ENCODE measurements at places on chromosomes 13 and 19. TPM values are rescaled to one million over a fixed set of nuclear protein-coding genes. Genes with fewer than 3 reads are reported as not detected.

Gene CRLF1
- total RNA-seq: 7.9 TPM

Gene CLDND2
- total RNA-seq: 1.1 TPM

Gene RUBCNL
- total RNA-seq: 0.44 TPM

Gene ZSCAN5B
- total RNA-seq: not detected

GRCh38 chr13:19955873-19956559 is 2.5 kb upstream of the ZMYM2 start:
- ATAC-seq: no peak

DNA sequence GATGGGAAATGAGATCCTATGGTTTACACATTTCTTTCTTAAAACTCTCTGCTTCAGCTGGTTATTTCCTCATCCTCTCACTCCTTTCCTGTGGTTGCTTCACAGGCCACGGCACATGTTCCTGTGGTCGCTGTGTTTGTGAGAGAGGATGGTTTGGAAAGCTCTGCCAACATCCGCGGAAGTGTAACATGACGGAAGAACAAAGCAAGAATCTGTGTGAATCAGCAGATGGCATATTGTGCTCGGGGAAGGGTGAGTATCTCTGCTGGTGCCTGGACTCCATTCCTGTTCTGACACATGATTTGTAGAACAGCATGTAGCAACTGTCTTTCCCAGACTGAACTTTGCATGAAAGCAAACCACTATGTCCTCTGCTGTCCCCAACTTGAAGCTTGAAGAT is 254.2 kb downstream of the ITGBL1 start:
- no peak for ATAC-seq

DNA sequence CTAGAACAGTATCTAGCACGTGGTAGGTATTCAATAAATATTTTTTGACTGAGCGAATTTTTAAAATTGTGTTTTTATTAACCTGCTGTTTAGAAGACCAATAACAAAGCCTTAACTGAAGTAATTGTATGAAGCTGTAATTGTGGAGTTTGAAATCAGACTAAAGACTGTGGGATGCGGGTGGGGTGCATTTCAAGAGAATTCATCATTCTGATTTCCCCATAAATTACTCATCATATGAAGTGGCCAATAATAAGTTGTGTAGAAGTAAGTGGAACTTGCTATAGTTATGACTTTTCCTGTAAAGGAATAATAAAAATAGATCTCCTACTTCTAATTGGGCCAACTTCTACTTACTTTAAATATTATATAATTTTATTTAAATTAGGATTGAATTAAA is 449.3 kb downstream of the PCDH9 start:
- no peak for ATAC-seq

DNA sequence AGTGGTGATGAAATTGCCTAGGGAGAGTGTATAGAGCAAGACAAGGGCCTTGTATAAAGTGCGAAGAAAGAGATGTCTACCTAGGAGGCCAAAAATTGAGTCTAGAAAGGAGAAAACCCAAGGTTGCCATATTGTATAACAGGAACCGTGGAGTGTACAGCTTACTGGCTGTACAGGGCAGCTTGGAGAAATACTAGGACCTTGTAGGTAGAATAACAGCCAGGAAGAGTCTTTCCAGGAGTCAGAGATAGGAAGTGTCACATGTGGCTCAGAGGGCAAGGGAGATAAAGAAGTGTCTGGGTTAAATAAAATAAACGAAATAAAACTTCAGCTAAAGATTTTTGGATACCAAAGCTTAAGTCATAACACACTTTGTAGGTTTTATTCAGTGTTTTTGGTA is 12.4 kb downstream of the CDK8 start:
- ATAC-seq: no peak

- ATAC-seq: no peak
These were observed 14.6 kb downstream of the PLD3 start for GRCh38 chr19:40363069-40363468.

DNA sequence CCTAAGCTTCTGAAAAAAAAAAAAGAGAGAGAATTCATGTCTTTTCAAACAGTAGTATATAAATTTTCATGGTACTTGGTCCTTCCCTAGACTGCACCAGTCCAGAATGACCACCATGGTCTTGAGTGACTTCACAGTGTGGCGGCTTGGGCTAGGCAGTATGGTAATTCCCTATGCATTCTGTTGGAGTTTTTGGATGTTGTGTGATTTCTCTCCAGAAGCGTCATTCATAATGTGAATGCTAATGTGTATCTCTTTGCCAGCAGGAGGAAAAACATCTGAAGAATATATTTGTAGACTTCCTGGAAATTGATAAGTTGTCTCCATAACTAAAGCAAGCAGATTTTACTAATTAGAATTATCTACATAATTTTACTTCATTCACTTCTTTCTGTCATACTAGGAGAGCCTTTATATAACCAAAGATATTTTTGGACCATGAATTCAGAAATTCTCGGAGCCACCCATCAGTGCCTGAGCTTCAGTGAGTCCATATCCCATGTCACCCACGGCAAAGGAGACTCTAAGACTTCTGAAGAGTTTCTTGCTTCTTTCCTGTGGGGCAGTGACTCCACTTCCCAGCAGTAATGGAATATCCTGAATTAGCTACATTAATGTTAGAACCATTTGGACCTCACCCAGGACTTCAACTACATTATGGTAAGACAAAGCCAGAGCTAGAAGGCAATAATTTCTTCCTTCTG is 8.4 kb downstream of the STARD13 start:
- ATAC-seq: no peak

DNA sequence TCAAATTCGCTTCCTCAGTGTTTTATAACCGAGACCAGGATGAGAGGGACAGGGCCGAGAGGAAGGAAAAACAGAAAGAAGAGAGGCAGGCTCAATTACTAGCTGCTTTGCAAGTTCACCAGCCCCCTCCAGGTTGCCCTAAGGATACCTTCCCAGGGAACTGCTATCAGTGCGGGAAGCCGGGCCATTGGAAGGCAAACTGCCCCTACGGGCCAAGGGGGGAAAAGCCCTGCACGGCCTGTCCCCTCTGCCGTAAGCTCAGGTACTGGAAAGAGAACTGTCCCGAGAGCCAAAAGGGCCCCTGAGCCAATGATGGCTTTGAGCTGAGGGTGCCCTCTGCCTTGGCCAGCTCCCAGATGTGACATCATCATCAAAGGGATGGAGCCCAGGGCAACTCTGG is 3.2 kb upstream of the ERVV-1 start:
- ATAC-seq: no peak

- no peak for ATAC-seq
These were observed 173.9 kb downstream of the DCLK1 start for GRCh38 chr13:35957241-35957731.

- ATAC-seq: no peak
These were observed 37.8 kb downstream of the MYO16 start for GRCh38 chr13:108667205-108667604.

- ATAC-seq: no peak
These were observed 12.6 kb downstream of the LRRC4B start for GRCh38 chr19:50555450-50556281.

DNA sequence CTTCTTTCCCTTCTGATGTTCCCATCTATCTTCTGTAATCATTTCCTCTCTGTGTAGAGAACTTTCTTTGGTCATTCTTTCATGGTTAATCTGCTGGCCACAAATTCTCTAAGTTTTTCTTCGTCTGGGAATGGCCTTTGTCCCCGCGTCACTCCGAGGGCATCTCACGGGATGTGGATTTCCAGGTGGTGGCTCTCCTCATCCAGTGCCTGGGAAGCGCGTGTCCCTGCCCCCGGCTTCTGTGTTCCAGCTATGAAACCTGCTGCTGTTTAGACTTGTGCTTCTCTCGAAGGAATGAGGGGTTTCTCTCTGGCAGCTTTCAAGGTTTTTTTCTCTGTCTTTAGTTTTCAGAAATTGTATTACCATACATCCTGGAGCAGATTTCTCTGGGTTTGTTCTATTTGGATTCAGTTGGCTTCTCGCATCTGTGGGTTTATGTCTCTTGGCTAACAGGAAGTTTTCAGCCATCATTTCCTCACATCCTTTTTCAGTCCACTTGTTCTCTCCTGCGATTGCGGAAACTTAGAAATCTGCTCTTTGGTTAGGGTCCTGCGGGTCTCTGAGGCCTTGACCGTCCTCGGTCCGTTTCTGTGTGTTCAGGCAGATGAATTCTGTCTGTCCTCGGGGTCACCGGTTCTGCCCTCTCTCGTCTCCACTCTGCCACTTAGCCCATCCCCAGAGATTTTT is 36.9 kb upstream of the DCUN1D2 start:
- ATAC-seq: no peak

GRCh38 chr19:46689358-46689757 is 27.6 kb downstream of the PRKD2 start:
- ATAC-seq: no peak
